Mononuclear cell (primary cell): ENCODE measurements at places on chromosomes 6 and 20. TPM values are rescaled to one million over a fixed set of nuclear protein-coding genes. Genes with fewer than 3 reads are reported as not detected.

The TNNC2 gene
- total RNA-seq, result 0.73 TPM

The RPS6KA2 gene
- 2.4 TPM for total RNA-seq

The OR2H2 gene
- under 0.01 TPM for total RNA-seq

The RBPJL gene
- not detected for total RNA-seq

The TULP1 gene
- not detected for total RNA-seq

The FAM83D gene
- total RNA-seq, result 2.1 TPM

The PREX1 gene
- 128 TPM for total RNA-seq

The C20orf204 gene
- 2.9 TPM for total RNA-seq

The DLK2 gene
- total RNA-seq, result 0.31 TPM

The LAMP5 gene
- 0.84 TPM for total RNA-seq

The PKIB gene
- 2.1 TPM for total RNA-seq

The NKX2-2 gene
- total RNA-seq, result not detected

The FAM209B gene
- 0.52 TPM for total RNA-seq

The ENPP5 gene
- 0.42 TPM for total RNA-seq

The STMND1 gene
- total RNA-seq, result not detected

The BACH2 gene
- 37.6 TPM for total RNA-seq

The PRIM2 gene
- total RNA-seq, result 11.3 TPM

The SIRPD gene
- 0.42 TPM for total RNA-seq

The COL10A1 gene
- total RNA-seq, result 0.31 TPM

The NEU1 gene
- total RNA-seq, result 19.4 TPM

The PMEPA1 gene
- 1.0 TPM for total RNA-seq

The FAM162B gene
- total RNA-seq, result not detected

The DEFB129 gene
- total RNA-seq, result not detected

The SLC26A8 gene
- 0.10 TPM for total RNA-seq

The ARMC2 gene
- 2.4 TPM for total RNA-seq

The SRSF12 gene
- not detected for total RNA-seq

The PRKN gene
- total RNA-seq, result 6.1 TPM

The MYB gene
- 4.8 TPM for total RNA-seq
